Effector memory CD8-positive, alpha-beta T cell (primary cell): ENCODE measurements at places on chromosomes 2 and 18.
A peak's percentile ranks its signal among the peaks of the same experiment; 100 is the strongest.

- no peak for DNase-seq
These were observed 134.3 kb downstream of the SOCS6 start for GRCh38 chr18:70423120-70423519.

DNA sequence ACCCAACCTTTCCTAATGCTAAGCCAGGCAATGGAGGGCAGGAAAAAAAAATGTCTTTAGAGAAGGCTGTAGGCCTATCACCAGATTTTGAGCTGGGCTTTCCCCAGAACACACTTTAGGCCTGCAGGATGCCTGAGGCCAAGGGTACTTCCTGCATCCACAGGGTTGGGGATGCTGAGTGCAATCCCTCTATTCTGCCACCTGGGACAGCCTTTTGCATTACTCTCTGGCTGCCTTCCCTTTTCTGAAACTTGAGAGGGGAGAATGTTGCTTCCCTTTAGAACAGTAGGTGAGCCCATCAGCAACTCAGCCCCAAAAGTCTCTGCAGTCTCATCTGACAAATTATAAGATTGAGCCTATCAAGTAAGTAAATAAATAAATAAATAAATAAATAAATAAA, 195.2 kb downstream of the SLC8A1 start:
- DNase-seq, result no peak

DNA sequence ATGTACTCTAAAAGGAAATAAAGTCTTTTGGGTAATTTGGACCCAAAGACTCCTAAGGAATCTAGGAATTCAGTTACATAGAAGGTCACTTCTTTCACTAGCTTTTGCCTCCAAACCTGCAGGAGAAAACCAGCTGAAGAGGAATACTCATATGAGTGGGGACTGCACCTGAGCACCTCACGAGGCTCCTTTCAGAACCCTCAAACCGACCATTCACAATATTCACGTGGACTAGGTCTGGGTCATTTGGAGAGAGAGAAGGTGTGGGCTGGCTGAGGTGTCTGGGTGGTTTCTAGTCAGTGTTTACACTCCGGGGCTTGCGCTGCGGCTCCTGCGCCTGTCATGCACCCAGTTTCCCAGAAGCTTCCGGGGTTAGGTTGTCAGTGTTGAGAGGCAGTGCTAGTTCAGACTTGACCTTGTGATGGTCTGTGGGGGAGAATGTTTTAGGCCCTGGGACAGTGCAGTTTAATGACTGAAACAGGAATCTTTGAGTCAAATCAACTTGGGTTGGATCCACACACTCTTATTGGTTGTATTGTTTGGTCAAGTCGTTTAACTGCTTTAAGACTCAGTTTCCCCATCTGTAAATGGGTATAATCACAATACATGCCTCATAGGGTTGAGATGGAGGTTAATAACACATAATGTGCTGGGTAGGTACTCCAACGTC, 78.4 kb downstream of the LIMS1 start:
- DNase-seq, result peak; percentile 59

- DNase-seq, result no peak
These were observed 44.4 kb downstream of the ST8SIA5 start for GRCh38 chr18:46712406-46712805.

GRCh38 chr2:142650601-142651000, 226.9 kb upstream of the KYNU start:
- no peak for DNase-seq
